SHP77 treated with DMSO at 0.1 percent for 48 hours (cell line): ENCODE measurements at places on chromosomes 1 and 21.
A peak's percentile ranks its signal among the peaks of the same experiment; 100 is the strongest.

GRCh38 chr1:235971020-235971419 lies 93.9 kb downstream of the NID1 start:
- peak; percentile 11 for DNase-seq

DNA sequence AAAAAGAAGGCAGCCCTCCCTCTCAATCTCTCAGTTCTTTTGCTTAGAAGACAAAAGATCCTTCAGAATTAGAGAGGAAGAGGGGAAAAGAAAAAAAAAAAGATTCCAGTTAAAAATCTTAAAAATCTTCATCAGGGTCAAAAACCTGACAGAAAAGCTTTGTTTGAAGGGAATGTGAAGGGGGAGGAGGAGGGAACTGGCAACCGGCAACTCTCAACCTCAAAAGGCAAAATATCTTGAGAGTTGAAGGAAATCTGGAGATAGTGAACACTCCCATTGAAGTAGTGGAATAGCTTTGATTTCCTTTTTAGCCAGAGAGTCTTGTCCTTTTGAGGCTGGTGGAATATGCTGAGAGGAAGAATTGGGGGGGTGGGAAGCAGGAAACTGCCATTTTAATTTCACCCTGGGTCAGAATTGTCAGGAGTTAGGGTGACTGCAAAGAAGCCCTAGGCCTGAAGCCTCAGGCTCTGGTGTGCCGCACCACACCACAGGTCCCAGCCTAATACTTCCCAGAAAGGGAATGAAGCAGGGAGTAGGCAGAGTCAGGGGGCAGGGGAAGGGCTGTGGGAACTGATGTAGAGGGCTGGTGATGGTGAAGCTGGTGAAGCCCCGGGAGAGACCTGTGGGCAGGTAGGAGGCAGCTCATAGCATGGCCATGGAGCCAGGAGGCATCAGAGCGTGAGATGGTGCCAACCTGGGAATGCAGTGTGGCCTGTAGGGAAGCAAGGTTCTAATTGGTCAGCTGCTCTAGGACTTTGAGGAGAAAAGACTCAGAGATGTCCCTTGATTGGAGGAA lies 24.6 kb downstream of the KIRREL1 start:
- no peak for DNase-seq

GRCh38 chr1:53188099-53188498 lies 8.5 kb upstream of the CPT2 start:
- no peak for DNase-seq

DNA sequence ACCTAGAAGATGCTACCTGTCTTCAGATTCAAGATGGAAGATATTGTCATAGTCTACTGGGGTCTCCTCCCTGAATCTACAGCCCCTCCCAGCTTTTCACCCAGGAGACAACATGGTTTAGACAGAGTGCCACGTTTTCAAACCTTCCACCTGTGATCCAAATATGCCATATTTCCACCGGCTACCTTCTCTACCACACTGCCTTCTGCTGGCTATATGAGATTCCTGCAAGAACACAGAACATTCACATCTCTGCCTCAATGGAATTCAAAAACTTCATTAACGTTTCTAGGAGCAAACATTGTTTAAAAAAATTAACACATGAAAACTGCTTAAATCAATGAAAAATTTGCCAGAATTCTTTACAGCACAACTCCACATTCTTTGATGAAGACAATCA lies 12.9 kb upstream of the LELP1 start:
- no peak for DNase-seq

GRCh38 chr1:193156822-193157142 lies 29.6 kb downstream of the B3GALT2 start:
- DNase-seq: no peak

DNA sequence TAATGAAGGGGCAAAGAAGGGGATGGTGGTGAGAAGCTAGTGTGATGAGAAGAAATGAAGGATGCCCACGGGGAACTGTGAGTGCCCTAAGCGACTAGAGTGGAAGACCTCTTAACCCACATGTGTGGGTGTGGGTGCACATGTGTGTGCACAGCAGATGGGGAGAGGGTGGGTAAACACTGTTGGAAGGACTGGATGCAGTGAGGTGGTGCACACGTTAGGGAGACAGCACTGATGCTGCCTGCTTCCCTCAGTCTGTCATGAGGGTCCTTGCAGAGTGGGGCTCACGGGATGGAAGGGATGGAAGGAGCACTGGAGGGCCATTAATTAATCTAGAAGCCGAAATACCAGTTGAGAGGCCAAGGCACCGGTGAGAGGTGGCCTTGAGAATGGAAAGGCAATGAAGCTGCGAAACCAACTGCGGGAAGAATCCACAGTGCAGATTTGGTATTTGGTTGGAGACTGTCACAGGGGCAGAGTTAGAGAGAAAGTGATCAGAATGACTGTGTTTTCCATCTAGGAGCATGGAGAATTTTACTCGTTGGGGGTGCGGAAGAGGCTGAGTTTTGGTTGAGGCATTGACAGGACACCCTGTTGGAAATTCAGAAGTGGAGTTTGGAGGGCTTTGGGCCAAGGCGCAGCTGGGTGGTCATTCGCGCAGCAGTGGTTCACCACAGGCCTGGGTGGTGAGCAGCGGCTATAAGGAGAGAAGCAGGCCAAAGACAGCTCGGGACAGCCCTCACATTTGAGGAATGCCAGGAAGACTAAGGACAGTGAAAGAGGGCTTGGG lies 15.8 kb downstream of the RCSD1 start:
- no peak for DNase-seq

DNA sequence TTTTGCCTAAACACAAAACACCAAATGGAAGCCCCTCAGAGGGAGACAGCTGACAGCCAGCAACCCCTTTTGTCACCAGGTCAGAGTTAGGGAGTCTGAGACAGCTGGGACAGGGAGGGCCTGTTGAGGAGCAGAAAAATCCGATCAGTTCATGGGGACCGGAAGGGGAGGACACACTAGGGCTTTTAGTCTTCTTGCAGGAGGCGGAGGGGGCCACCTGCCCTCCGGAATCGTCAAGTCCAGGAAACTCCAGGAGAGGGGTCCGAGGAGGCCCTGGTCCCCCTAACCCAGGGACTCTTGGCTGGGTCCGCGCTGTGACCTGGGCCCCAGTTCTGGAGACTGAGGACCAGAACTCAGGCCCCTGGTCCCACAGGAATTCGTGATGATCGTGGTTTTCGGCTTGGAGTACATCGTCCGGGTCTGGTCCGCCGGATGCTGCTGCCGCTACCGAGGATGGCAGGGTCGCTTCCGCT lies 34.2 kb downstream of the KCNQ4 start:
- DNase-seq: no peak

DNA sequence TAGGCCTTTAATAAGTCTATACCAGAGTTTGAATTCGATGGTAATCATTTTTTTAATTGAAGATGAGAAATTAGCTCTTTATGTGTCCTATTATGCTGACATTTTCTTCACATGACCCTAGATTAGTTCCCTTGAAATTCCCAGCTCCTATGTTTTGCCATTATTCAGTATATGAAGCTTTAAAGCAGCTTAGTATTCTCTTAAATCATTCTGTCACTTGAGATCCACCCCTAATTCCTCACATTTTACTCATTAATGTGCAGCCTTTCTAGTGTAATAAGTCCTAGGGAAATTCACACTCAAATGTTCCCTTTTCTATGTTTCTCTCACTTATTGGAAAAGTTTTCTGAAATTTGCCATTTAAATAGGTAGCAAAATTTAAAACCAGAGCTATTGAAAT lies 704.5 kb upstream of the B3GALT2 start:
- DNase-seq: no peak

DNA sequence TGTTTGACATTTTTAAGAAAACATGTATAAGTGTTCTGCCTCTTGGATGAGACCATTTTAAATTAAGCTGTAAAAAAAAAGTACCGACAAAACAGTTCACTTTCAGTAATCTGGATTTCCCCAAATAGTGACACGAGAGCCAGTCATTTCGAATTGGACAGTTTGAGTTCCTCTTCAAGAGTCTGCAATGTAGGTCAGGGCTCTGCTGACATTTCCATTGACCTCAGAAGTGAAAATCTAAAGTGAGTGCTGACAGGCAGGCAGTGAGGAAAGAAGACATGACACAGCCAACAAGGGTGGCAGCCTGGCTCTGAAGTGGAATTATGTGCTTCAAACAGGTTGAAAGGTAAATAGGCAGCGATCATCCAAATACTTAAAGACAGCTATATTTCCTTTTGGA lies at the start of gene IL23R:
Gene IL23R, plus strand, starts transcription at position 259 of the 400 bp plus-strand sequence. CDS start 1,667 bp downstream, outside the sequence.
- DNase-seq: no peak

GRCh38 chr1:80050085-80050484 lies 1043.6 kb upstream of the ADGRL4 start:
- DNase-seq: no peak

GRCh38 chr1:80675454-80675853 lies 1125.3 kb upstream of the ADGRL2 start:
- DNase-seq: no peak

DNA sequence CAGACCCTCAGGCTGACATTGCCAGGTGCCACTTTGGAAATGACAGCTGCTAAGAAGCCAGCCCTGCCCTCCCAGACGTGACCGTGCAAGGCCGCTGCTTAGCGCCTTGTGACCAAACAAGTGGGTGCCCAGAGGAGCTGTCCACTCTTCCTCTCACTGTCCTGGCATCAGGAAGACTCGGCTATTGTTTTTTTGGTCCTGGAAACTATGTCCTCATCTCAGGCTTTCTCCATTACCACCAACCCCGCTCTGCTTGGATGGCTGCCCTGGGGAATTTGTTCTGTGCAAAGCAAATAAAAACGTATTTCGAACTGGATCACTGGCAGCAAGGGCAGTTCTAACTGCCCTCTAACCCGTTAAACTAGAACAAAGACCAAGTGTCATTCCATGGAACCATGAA lies 13.7 kb upstream of the TENT5C start:
- DNase-seq: no peak

GRCh38 chr1:55184859-55185258 lies 30.3 kb downstream of the USP24 start:
- DNase-seq: no peak

- no peak for DNase-seq
These were observed 79.8 kb upstream of the IFFO2 start for GRCh38 chr1:19036041-19036812.

- no peak for DNase-seq
These were observed 650.5 kb downstream of the ADGRL2 start for GRCh38 chr1:82451191-82451590.

DNA sequence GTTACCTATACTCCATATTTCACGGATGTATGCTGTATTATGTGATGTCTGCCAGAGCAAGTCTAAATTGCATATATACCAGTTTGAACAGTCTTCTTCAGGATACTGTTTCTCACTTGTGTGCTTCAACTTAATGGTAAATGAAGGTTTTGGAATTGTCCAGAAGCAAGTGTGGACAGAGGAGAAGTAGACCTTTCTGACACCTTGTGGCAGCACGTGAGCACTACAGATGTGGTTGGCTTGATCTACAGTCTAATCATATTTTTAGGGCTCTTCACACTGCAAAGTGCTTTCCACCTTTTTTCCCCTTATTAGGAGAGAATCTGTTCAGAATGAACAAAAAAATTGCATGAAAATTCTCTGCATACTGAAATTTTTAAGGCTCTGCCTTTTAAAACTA lies 10.9 kb downstream of the MORC3 start:
- DNase-seq: peak; percentile 12

GRCh38 chr1:175629318-175629694 lies 114.1 kb downstream of the TNR start:
- no peak for DNase-seq

DNA sequence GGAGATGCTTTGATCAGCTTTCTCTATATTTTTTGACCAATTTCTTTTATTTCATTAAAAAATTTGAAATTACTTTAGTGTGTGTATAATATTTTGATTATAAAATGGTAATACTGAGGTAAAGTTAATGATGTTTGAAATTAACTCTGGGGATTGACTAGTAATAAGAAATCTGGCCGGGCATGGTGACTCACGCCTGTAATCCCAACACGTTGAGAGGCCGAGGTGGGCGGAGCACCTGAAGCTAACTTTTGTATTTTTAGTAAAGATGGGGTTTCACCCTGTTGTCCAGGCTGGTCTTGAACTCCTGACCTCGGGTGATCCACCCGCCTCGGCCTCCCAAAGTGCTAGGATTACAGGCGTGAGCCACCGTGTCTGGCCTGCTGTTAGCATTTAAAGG lies 17.5 kb downstream of the SCP2 start:
- DNase-seq: no peak

DNA sequence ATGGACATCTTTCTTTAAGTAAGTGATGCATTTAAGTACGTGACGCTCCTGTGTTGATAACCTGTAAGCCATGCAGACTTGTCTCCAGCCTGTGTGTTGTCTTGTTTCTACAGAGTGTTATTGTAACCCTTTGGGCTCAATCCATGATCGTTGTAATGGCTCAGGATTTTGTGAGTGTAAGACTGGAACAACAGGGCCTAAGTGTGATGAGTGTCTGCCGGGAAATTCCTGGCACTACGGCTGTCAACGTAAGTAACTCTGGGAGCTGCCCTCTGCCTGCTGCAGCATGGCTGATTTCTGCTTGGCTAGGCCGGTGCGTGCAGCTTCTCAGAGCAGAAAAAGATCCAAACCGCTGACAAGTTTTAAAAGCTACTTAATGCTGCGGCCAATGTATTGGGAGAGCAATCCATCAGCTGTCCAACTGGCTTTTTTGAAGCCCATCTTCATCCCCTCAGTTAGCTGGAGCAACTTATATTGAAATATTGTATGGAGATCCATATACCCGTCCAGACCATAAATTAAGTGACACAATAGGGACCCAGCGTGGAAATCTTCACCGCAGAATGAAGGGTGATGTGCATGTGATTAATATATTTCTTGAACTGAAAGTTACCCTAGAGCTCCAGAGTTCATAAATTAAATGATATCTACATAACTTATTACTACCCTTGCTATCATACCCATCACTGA lies 295.9 kb downstream of the NTNG1 start:
- no peak for DNase-seq

DNA sequence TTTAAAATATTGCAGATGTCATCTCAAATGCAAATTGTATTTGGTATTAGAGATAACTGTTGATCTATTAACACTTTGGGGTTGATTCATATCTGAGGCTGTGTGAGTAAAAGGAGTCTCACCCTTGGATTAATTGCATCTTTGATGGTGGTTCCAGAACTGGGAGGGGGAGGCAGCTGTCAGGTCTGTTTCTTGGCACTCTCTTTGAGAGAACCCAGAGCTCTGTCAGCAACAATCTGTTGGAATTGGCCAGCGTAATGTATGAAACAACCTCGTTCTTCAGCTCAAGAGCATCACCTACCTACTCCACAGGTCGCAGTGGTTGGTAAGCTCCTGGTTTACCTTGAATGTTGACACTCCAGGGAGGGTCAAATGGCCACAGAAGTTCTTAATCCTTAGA lies 424.1 kb downstream of the CAMTA1 start:
- no peak for DNase-seq

DNA sequence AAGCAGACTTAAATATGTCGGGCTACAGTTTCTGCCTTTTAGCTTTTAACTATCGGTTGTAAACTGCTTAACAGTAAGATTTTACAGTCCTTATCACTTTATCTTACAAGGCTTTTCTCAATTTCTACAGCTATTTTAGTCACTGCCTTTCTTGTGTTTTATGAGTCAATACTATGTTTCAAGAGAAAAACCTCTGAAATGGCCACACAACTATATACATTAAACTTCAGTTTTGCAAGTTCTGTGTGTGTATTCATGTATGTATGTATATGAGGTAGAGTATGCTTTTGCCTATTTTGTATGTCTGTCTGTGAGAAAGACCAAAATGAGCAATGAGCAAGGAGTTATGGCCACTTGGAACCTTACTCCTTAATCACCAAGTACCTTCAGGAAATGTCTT lies 169.8 kb downstream of the SYT2 start:
- DNase-seq: no peak
